ENCODE measurements at places on chromosomes 6 and 20.

GRCh38 chr20:45038745-45039474, 62.0 kb downstream of the KCNS1 start:
- no peak for DNase-seq

DNA sequence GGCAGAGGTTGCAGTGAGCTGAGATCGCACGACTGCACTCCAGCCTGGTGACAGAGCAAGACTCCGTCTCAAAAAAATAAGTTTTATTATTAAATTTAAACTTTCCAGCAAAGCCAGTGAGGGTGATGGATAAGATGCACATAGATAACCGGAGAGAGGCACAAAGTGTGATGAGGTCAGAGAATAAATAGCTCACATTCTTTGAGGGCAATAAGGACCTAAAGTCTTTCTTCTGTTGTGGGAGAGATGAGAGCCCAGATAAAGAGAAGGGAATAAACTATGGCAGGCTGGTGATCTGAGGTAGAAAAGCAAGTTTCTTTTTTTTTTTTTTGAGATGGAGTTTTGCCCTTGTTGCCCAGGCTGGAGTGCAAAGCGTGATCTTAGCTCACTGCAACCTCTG, 20.6 kb upstream of the EZR start:
- no peak for DNase-seq

- no peak for DNase-seq
Measured at GRCh38 chr6:162151021-162151665, 576.4 kb downstream of the PRKN start.

GRCh38 chr6:154535851-154536250, 25.4 kb upstream of the CNKSR3 start:
- no peak for DNase-seq

- no peak for DNase-seq
Measured at GRCh38 chr20:9348747-9349146, 165.6 kb upstream of the LAMP5 start.

DNA sequence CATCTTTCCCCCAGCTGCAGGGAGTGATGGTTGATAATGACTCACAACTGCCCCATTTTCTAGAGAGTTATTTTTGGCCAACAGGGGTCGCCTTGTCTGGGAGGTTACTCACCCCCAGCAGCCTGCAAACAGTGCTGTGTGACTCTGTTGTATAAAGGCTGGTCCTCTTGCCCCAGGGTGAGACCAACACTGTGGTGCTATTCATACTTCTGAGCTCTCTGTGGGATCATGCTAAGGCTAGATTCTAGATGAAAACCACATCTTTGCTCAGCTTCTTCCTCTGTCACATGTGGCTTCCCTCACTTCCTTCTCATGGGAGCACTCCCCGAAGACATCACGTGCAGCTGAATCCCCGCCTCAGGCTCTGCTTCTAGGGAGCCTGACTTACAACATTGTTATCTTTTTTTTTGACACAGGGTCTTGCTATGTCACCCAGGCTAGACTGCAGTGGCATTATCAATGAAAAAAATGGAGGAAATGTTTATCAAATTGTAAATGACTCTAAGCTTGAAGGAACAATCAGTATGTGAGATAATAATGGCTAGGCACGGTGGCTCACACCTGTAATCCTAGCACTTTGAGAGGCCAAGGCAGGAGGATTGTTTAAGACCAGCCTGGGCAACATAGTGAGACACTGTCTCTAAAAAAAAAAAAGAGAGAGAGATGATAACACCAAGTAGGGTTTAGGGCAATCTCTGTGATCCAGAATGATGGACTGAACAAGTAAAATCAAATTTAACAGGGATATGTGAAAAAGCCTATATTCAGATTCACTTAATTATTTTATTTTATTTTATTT, 55.7 kb upstream of the SLC23A2 start:
- DNase-seq: peak; percentile 61
